ENCODE measurements at places on chromosomes 11 and 22. TPM values are rescaled to one million over a fixed set of nuclear protein-coding genes. Genes with fewer than 3 reads are reported as not detected.
A peak's percentile ranks its signal among the peaks of the same experiment; 100 is the strongest.

DNA sequence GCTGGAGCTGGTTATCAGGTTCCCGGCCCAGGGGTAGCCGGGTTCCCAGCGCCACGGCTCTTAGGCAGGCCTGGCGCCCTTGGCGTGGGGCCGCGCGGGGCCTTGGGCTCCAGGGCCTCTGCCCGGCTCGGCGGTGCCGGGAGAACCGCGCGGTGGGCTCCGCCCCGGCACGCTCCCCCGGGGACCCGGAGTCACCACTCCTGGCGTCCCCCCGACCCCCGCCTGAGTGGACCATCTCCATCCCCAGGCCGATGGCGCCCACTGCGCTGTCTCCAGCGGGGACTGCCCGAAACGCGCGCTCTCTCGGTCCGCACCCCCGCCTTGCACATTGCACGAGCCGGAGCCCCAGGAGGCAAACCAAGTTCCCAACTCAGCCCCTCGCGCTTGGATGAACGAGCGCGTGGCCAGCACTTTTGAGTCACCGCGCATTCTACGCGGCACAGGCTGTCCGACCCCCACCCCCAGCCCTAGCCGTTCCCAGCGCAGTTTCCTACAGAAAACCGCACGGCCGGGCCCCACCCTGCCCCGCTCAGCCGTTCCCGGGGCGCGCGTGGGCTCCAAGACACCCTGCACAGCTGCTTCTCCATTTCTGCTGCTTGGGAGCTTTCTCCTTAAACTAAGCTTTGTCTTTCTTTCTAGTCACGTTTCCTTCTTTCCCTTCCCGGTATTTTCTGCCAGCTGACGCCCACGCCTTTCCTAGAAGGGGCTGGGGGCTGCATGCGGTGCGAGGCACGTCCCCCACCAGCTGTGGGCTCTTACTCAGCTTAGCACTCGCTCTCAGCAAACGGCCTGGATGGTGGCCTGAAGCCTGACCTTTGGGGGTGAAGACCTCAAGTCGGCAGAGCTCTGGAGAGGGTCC is 650 bp upstream of the CHID1 start:
- peak; percentile 54 for DNase-seq

DNA sequence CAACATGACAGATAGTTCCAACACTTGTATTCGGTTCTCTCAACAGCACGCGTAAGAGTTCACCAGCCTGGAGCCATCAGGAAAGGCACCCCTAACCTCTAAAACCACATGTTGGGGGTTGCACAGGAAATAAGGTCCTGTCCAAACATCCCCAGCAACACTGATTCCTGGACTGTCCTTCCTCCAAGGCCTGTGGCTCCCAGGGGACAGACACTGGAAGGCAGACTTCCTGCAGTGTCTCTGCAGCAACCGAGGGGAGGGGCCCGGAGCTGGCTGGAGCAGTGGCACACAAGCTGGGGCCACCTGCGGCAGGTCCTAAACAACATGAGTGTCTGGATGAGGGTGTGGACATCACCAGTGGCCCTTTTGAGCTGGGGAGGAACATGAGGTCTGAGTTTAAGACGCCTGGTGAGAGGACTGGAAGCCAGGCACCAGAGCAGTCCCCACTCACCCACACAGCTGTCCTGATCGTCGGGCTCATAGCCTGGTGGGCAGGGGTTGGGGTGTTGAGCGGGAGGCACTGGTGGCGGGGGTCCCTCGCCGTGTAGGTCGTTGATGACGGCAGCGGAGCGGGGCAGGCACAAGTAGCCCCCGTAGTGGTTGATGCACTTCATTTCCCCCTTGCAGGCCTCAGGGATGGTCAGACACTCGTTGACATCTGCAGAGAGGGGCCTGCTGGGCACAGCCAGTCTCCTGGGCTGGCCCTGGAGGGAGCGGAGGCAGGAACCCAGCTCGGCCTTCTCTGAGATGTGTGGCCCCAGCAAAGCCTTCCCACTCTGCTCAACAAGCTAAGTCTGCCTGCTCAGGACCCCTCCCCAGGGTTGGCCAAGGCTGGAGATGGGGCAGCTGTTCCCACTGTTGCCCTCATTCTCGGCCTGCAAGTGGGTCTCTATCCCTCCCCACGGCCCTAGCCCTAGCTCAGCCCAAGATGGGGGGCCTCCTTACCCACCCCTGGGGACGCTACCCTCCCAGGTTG is 1.6 kb downstream of the EFEMP2 start:
- DNase-seq, result no peak

The MS4A15 gene
- total RNA-seq, result not detected

GRCh38 chr22:19821523-19822300 is 33.0 kb downstream of the GNB1L start:
- no peak for DNase-seq

The PKP3 gene
- total RNA-seq, result 0.13 TPM

DNA sequence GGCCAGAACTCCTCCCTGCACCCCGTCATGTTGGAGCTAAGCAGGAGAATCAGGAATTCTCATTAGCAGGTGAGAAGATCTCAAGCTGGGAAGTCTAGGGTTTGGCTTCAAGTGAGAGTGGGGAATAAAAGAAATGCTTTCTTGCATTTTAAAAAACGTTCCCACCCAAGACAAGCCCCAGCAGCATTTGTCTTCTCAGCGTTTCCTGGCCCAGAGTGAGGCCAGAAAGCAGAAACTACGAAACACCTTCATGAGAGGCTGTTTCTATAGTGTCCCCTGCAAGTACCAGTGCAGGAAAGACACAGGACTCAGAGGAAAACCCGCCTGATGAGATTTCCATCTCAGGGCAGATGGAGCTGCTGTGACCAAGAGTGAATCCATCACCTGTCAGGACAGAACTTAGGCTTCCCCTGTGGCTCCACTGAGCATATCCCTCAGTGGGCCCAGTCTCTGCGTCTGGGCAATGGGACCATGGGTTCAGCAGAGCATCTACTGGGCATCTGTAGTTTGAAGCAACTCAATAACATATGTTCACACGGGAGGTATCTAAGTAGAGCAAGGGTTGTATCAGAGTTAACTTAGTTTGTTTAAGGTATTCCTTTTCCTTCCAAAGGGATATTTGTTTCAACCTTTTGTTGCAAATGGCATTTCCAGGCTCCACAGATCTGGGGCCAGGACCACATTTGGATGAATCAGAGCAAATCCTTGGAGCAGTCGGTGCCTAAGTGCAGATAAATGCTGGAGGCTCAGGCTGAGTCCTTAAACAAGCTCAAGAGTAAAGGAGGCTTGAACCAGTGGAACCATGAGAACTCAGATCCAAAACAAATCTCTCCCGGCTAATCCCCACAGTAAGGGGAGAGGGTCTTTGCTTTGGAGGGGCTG is 548.3 kb downstream of the MIAT start:
- DNase-seq, result no peak

The HBG2 gene
- total RNA-seq, result not detected

GRCh38 chr11:97702951-97703350 is 1313.1 kb downstream of the JRKL start:
- DNase-seq, result no peak

The FLRT1 gene
- not detected for total RNA-seq

- no peak for DNase-seq
Measured at GRCh38 chr22:32558681-32559355, 84.2 kb downstream of the FBXO7 start.

- no peak for DNase-seq
Measured at GRCh38 chr22:33427461-33427860, 369.3 kb upstream of the SYN3 start.

The CLDN25 gene
- total RNA-seq, result not detected

GRCh38 chr11:1871531-1871930 is 18.6 kb downstream of the LSP1 start:
- no peak for DNase-seq

GRCh38 chr11:71490044-71490730 is 36.9 kb upstream of the KRTAP5-7 start:
- DNase-seq, result no peak

The CHRNA10 gene
- 2.6 TPM for total RNA-seq

The SLC37A2 gene
- total RNA-seq, result 0.61 TPM

The FAM83F gene
- total RNA-seq, result 0.03 TPM

DNA sequence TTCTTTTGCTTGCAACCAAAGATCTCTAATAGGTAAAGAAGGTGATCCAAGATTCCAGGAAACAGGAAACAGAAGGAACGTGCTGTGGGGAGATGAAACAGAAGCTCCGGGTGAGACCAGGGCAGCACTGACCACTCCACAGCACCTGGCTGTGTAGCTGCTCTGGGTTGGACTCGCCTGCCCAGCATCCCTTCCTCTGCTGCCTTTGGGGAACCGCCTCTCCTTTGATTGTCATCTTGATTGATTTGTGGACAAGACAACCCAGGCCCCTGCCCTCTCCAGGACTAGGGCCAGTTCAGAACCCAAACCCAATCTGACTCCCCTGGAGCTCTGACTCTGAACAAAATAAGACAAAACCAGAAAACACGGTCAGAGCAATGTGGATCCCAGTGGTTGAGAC is 14.7 kb upstream of the APOBEC3A start:
- no peak for DNase-seq

GRCh38 chr22:32413719-32414118 is 1.7 kb upstream of the RTCB start:
- no peak for DNase-seq

DNA sequence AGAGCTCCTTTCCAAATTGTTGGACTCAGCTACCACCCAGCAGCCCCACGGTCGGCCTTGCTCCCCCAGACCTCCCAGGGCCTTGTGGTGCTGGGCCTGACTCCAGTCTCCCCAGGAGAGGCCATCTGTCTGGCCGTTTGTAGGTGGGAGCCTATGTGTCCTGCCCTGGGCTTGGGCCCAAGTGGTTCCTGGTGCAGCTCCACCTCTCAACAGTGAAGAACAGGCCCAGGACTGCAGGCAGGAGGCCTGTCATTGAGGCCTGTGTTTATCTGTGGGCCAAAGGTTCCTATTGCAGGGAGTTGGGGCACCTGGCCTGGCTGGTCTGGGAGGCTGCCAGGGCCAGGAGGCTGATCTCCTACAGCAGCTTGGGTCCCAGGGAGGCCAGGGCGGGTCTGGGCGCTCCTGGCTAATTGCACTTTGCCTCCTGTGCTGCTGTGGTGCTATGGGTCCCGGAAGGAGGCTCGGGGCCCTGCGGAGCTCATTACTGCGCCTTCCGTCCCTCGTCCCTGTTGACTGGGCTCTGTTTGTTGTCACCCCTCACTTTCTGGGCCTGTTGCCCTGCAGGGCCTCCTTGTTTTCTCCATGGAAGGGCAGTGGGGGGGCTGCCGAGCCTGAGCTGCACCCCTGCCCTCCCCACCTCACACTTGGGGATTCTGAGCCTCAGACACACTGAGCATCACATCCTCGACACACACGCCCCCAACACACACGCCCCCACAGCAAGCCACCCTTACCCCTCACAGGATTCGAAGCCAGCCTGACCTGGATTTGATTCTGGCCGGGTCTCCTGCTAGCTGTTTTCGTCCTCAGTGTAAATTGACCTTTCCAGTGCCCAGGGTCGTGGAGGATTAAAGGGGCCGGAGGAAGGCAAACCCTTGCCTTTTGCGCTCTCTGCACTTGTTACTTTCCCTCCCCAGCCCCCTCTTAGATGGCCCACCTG is 6.8 kb upstream of the OMP start:
- no peak for DNase-seq

The TMEM191C gene
- total RNA-seq, result 2.4 TPM

GRCh38 chr11:35009191-35009943 is 92.9 kb downstream of the PDHX start:
- DNase-seq, result no peak

DNA sequence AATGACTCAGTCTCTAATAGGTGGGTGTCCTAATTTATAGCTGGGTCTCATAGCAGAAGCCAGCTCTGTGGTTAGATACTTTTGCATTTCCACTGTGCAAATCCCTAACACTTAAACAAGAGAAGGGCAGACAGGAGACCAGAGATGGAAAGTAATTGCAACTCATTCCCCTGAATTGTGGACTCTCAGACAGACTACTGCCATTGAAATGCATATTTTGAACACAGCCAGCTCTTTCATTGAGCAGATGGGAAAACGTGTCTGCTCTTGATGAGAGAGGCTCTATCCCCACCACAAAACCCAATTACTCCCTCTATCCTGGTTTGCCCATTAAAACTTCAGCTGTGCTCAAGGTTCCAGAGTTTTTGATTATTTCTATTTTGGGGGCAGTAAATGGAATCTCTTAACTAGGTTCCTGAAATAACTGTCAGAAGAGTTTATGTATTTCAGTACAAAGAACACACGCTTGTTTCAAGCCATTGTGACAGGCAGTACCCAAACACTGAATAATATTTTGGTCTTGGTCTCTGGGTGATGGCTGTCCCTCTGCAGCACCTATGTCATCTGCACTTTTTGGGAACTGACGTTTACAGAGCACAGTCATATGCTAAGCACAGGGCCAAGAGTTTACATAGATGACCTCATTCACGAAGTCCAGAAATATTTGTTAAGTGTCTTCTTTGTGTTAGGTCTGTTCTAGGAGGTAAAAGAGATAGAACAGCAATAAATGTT is 41.7 kb downstream of the FAM227A start:
- DNase-seq, result no peak

Data from activated CD8-positive, alpha-beta T cell treated with anti-CD3 and anti-CD28 coated beads, Interleukin-2, amount 10 ng/mL, durations not matched to agents 7 days and 5 days (primary cell).